ENCODE measurements at places on chromosomes 16 and 17.

- DNase-seq, result no peak
Observed at GRCh38 chr17:39666601-39667261, 1.5 kb upstream of the PNMT start.

DNA sequence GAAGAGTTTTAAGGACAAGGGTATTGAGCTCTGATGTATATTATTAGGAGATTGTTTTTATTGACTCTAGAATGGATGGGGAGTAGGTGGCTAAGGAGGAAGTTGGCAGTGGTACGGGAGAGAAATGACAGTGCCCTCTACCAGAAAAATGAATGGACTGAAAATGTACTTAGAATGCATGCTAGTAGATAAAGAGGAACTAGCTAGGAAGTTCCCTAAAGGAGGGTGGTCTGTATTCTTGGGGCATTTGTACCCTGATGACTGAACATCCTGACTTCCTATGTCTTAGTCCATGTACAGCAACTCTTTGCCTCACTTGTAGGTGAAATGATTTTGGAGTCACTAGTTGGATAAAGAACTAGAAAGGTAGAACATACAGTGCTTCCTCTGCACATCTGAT is 581.5 kb upstream of the RBFOX1 start:
- DNase-seq, result no peak

GRCh38 chr17:38730526-38731379 is 612 bp downstream of the CISD3 start:
- DNase-seq, result no peak

GRCh38 chr17:50312308-50312707 is 33.6 kb upstream of the XYLT2 start:
- no peak for DNase-seq

- DNase-seq, result no peak
Observed at GRCh38 chr17:69166957-69167356, 25.3 kb upstream of the ABCA6 start.

GRCh38 chr17:34265711-34266110 is 4.3 kb upstream of the CCL7 start:
- no peak for DNase-seq

GRCh38 chr16:88297178-88297720 is 85.5 kb upstream of the ZNF469 start:
- DNase-seq, result no peak

- DNase-seq, result no peak
Observed at GRCh38 chr17:34725725-34726124, 146.3 kb downstream of the TMEM132E start.

DNA sequence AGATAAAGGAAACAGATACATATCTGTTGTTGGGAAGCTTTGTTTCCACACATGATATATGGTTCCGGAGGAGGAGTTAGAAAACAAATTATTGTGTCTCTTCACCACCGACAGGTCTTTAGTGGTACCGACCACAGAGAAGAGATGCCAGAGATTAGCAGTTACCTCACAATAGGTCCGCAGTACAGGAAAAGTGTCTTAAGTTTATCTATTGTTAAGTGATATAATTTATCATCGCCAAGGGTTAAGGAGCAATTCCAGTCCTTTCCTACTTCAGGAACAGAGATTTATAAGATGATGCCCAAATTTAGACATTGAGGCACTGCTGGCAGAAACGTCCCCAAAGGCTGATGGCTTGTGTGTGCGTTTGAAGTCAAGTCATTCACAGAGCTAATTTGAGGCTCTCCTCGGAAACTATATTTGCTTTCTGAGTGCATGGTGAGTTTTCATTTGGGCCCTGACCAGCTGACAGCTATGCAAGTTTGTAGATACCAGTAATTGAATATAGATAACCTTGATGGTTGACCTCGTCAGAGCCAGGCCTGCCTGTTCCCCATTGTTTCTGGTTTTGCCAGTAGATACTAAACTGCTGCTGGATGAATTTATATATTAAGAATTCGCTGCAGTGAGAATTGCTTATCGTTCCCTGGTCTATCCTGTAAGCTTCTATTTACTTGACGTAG is 196.4 kb upstream of the IRX3 start:
- no peak for DNase-seq

- peak; percentile 22 for DNase-seq
Observed at GRCh38 chr17:44919411-44919810, 4.1 kb upstream of the GFAP start.

- no peak for DNase-seq
Observed at GRCh38 chr16:49531931-49532840, 158.6 kb downstream of the C16orf78 start.

DNA sequence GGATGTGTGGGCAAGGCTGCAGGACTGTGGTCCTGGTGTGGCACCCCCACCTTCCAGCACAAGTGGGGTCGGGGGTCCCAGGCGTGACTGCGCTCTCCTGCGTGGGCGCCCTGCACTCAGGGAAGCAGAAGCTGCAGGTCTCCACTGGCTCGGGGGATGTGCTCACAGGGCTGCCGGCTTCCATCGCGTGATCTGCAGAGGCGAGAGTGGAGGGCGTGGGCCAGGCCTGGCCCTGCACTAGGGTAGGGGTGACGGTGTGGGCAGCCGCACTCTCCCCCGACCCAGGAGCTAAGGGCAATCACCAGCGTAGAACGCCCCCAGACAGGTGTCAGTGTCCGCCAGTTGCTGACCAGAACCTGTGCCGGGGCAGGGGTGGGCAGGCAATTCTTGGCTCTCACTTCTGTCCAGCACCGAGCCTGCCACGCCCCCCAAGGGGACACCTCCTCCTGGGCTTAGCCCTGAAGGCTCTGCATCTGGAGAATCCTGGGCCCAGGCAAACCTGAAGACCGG is 32.3 kb downstream of the TNFRSF13B start:
- DNase-seq, result no peak

- DNase-seq, result no peak
Observed at GRCh38 chr17:78818932-78819331, 21.7 kb downstream of the USP36 start.

GRCh38 chr17:70190959-70191805 is 21.9 kb downstream of the KCNJ2 start:
- DNase-seq, result no peak

- no peak for DNase-seq
Observed at GRCh38 chr16:60432472-60432871, 1603.8 kb downstream of the CDH8 start.

GRCh38 chr16:48201515-48202201 is 42.4 kb upstream of the LONP2 start:
- DNase-seq, result no peak

All from activated naive CD8-positive, alpha-beta T cell treated with anti-CD3 and anti-CD28 coated beads, Interleukin-2, amount 10 ng/mL, durations not matched to agents 7 days and 5 days (primary cell).